H1 (cell line): ENCODE measurements at places on chromosomes 1 and 21.
A peak's percentile ranks its signal among the peaks of the same experiment; 100 is the strongest.

DNA sequence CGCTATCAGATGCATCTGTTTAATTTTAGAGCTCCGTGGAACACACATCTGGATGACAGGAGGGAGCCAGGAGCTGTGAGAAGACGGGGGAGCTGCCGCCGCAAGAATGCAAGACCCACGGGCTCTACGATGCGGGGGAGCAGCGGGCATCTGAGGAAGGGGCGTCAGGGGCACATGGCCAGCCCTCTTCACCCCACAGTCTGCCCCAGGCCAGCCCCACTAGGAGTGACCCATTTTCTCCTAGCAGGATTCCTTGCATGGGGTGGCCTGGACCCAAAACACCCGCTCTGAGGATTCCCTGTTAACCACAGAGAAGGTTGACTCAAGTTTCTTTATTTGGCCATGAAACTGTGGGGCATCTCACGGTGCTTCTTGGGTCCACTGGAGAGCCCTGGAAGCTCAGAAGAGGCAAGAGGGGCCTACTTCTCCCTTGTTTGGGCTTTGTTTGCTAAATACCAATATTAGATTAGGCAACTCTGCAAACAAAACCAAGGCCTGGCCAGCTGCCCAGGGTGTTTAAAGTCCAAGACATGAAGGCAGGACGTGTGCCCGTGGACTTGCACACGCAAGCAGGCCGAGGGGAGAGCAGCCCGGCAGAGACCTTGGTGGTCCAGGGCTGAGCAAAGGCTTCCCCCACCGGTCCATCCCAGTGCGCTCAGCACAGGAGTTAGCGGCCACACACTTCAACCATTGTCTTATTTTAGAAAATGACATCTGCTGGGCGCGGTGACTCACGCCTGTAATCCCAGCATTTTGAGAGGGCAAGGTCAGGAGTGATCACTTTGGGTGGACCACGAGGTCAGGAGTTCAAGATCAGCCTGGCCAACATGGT, 89.8 kb downstream of the DHRS3 start:
- no peak overlapping the region for H3K4me3 ChIP-seq
- H3K27ac ChIP-seq, result no peak overlapping the region
- no peaks in the 10 kb centered on the region for H3K4me1 ChIP-seq
- H3K36me3 ChIP-seq, result no peaks in the 10 kb centered on the region; the same call in 1 of the 2 replicates
- no peaks in the 10 kb centered on the region for H3K27me3 ChIP-seq
- DNase-seq, result no peak

DNA sequence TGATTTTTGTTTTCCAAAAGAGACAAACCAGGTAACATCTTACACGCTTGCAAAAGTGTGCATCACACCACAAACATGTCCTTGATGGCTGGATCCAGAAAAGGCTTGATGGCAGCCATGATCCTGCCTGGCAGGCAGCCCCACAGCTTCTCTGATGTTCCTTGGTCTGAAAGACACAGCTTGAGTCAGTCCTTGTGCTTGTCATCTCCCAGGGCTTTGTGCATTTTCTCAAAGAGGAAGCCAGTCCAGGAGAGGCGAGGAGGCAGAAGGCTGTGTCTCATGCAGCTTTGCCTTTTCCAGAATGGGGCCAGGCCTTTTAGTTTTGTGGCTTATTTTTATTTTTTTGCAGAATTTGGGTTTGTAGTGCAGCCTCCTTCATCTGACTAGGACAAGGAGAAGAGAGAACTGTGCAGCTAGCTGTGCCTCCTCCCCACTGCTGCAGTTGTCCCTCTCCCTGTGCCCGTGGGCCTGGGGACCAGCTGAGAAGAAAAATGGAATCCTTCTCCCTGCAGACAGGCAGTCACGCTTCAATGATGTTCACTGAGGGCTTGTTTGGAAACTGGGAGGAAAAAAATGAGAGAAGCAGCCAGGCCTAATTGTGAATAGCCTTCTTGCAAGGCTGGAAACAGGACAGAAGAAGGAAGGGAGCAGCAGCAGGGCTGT, 7.4 kb downstream of the FNDC5 start:
- no peak overlapping the region for H3K4me3 ChIP-seq
- H3K4me1 ChIP-seq, result no peaks in the 10 kb centered on the region
- no peaks in the 10 kb centered on the region for H3K36me3 ChIP-seq
- no peak overlapping the region for H3K27ac ChIP-seq
- DNase-seq, result no peak
- no peaks in the 10 kb centered on the region for H3K27me3 ChIP-seq

DNA sequence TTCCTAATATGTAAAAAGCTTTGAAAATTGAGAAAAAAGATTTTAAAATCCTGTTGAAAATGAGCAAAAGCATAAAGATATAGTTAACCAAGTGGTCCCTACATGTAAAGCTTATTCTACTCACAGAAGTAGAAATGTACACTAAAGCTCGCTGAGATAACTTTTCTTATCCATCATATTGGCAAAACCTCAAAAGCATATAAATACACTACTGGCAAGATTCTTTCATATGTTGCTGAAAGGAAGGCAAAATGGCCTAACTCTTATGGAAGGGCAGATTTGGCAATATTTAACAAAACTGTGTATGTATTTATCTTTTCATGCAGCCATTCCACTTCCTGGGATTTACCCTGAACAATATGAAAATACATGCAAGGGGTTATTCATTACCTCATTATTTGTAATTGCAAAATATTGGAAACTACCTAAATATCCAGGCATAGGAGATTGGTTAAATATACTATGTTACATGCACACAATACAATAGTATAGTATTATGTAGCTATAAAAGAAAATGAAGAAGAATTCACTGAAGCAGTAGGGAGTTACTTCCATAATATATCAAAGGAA, 43.2 kb upstream of the LYPLAL1 start:
- H3K4me3 ChIP-seq, result no peak overlapping the region
- no peak overlapping the region for H3K27ac ChIP-seq
- H3K27me3 ChIP-seq, result no peaks in the 10 kb centered on the region
- H3K36me3 ChIP-seq, result no peaks in the 10 kb centered on the region
- DNase-seq, result no peak
- no peaks in the 10 kb centered on the region; the same call in 1 of the 2 replicates for H3K4me1 ChIP-seq

DNA sequence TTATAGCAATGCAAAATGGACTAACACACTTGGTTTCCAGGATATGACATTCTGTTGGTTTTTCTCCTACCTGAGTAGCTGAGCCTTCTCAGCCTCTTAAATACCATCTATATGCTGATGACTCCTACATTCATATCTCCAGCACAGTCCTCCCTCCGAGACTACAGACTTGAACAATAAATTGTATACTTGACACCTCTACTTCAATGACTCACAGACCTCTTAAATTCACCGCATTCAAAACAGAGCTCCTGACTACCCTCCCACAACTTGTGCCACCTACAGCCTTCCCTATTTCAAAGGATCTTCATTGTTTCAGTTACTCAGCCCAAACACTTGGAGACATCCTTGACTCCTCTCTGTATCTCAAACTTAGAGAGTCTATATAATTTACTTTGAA, 66.8 kb upstream of the ASB17 start:
- no peaks in the 10 kb centered on the region for H3K27me3 ChIP-seq
- no peak overlapping the region for H3K4me3 ChIP-seq
- no peak for DNase-seq
- no peak overlapping the region for H3K27ac ChIP-seq
- no peaks in the 10 kb centered on the region for H3K4me1 ChIP-seq

DNA sequence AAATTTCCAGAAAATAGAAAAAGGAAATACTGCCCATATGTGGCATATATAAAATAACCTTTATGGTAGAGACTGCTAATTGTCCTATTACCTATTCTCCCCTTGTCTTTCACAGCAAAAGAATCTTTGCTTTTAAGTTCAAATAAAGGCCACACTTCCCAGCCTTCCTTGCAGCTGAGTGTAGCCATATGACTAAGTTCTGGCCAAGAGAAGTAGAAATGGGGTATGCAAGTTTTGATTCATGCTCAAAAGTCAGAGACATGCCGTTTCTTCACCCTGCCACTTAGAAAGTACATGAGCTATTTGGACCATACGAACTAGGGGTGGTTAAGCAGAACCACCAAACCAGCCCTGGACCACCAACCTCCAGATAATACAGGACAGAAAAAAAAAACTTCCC, 18.3 kb upstream of the S100A2 start:
- H3K36me3 ChIP-seq, result no peaks in the 10 kb centered on the region
- H3K27me3 ChIP-seq, result no peaks in the 10 kb centered on the region
- H3K4me3 ChIP-seq, result no peak overlapping the region

GRCh38 chr21:37619464-37619974, 252.9 kb downstream of the DYRK1A start:
- no peaks in the 10 kb centered on the region for H3K4me1 ChIP-seq
- no peaks in the 10 kb centered on the region for H3K36me3 ChIP-seq
- no peak overlapping the region for H3K27ac ChIP-seq

DNA sequence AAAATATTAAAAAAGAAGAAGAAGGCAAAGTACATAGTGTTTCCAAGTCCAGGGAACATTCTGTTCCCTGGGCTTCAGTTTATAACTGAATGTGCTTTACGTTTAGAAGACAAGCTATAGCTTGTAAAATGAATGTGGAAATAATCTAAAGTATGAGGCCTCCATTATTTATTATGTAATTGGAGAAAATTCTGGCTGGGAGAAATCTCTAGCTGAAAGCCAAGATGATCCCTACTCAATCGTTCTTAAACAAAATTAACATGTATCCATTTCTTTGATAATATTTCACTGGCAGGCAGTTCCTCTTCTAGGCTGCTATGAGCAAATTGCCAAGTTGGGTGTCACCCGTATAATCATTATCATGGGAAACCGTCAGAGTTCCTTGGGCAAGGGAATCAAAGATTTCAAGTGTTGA, 52.2 kb upstream of the ETS2 start:
- H3K36me3 ChIP-seq, result no peaks in the 10 kb centered on the region
- no peaks in the 10 kb centered on the region for H3K27me3 ChIP-seq
- no peak overlapping the region for H3K27ac ChIP-seq
- no peak for DNase-seq
- no peaks in the 10 kb centered on the region for H3K4me1 ChIP-seq

GRCh38 chr1:84689514-84690396, 506 bp downstream of the SSX2IP start:
- peak overlapping the region; percentile 81 for H3K27ac ChIP-seq
- no peak for DNase-seq
- H3K4me1 ChIP-seq, result peaks cover 4% of the 10 kb centered on the region; the same call in 1 of the 2 replicates
- no peaks in the 10 kb centered on the region for H3K36me3 ChIP-seq

DNA sequence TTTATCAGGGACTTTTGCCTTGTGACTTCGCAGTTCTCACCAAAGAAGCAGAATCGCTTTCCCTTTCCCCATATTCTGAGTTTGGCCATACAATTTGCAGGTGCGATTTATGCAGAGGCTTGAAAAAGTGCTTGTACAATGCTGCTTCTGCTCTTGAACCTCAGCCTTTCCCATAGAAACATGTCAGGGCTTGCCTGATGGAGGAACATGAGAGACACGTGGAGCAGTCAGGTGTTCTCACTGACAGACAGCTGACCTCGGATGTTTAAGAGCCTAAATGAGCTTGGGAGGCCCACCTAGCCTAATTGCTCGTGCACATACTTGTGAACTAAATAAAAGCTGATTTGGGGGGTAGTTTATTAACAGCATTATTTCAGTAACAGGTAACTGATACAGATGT, 290.0 kb downstream of the S1PR1 start:
- no peak overlapping the region for H3K4me3 ChIP-seq
- no peaks in the 10 kb centered on the region for H3K36me3 ChIP-seq
- H3K27me3 ChIP-seq, result no peaks in the 10 kb centered on the region
- no peak for DNase-seq

- no peaks in the 10 kb centered on the region for H3K36me3 ChIP-seq
- no peak overlapping the region for H3K27ac ChIP-seq
- no peaks in the 10 kb centered on the region for H3K27me3 ChIP-seq
- DNase-seq, result no peak
Observed at GRCh38 chr1:48602349-48602748, 130.3 kb upstream of the SPATA6 start.

GRCh38 chr1:182589931-182590330, 875 bp upstream of the RNASEL start:
- no peaks in the 10 kb centered on the region for H3K27me3 ChIP-seq
- H3K27ac ChIP-seq, result no peak overlapping the region
- no peak overlapping the region for H3K4me3 ChIP-seq
- no peaks in the 10 kb centered on the region for H3K36me3 ChIP-seq
- H3K4me1 ChIP-seq, result no peaks in the 10 kb centered on the region

GRCh38 chr1:30969903-30970302, 61.3 kb upstream of the SDC3 start:
- no peak overlapping the region for H3K4me3 ChIP-seq
- no peak for DNase-seq
- H3K27me3 ChIP-seq, result no peaks in the 10 kb centered on the region
- no peaks in the 10 kb centered on the region for H3K4me1 ChIP-seq

- H3K4me3 ChIP-seq, result no peak overlapping the region
- H3K27me3 ChIP-seq, result peaks cover 4% of the 10 kb centered on the region; the same call in 1 of the 2 replicates
- H3K4me1 ChIP-seq, result peaks cover 7% of the 10 kb centered on the region
Observed at GRCh38 chr1:31244326-31244725, 4.6 kb upstream of the NKAIN1 start.

- peaks cover 35% of the 10 kb centered on the region for H3K36me3 ChIP-seq
- no peaks in the 10 kb centered on the region for H3K27me3 ChIP-seq
- DNase-seq, result no peak
- H3K4me3 ChIP-seq, result no peak overlapping the region
Observed at GRCh38 chr1:156786640-156787039, 19.3 kb downstream of the PRCC start.

DNA sequence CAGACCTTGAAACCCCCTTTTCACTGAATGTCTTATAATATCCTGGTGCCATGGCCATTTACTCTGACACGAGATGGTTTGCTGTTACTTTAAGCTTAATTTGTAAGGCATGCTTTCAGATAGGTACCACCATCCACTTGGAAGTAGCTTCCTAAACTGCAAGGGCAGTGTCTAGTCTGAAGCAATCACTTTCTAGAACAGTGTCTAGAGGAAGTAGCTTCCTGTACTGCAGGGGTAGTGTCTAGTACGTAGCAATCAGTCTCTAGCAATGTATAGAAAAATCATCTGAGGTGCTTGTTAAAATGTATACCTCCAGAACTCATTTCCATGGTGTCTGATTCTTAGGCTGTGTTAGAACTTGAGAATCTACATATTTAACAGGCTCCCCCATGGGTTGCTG, 42.5 kb downstream of the ZBTB40 start:
- no peak overlapping the region for H3K27ac ChIP-seq
- no peaks in the 10 kb centered on the region for H3K36me3 ChIP-seq
- no peak for DNase-seq

DNA sequence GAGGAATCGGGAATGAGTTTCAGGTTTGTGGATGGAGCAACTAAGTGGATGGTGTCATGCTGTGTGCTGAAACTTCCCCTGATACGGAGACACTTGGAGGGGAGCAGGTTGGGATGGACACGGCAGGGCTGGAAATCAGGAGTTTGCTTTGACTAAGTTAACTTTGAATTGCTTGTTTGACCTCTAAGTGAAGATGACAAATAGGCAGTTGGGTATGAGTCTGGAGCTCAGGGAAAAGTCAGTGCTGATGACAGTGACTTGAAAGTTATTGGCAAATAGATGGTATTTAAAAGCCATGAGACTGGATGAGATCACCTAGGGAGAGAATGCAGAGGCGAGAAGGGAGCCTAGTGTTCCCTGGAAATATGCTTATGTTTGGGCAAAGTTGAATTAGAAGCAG, 12.8 kb upstream of the ZSCAN20 start:
- no peak overlapping the region for H3K27ac ChIP-seq
- no peak for DNase-seq
- 0 out of 2 replicates have a peak, but pooled peaks cover under 1% of the 10 kb centered on the region for H3K4me1 ChIP-seq
- no peaks in the 10 kb centered on the region for H3K27me3 ChIP-seq
- H3K36me3 ChIP-seq, result no peaks in the 10 kb centered on the region
- no peak overlapping the region for H3K4me3 ChIP-seq

- no peak for DNase-seq
- no peaks in the 10 kb centered on the region for H3K36me3 ChIP-seq
- H3K4me3 ChIP-seq, result no peak overlapping the region
- H3K4me1 ChIP-seq, result no peaks in the 10 kb centered on the region
- no peaks in the 10 kb centered on the region for H3K27me3 ChIP-seq
Observed at GRCh38 chr1:103582464-103582863, 11.1 kb downstream of the AMY2B start.

- no peak for DNase-seq
- no peaks in the 10 kb centered on the region for H3K4me1 ChIP-seq
- H3K36me3 ChIP-seq, result no peaks in the 10 kb centered on the region
- no peak overlapping the region for H3K4me3 ChIP-seq
- H3K27ac ChIP-seq, result no peak overlapping the region
Observed at GRCh38 chr1:242139442-242139841, 140.5 kb upstream of the MAP1LC3C start.
